ENCODE measurements at places on chromosomes 4 and X. TPM values are rescaled to one million over a fixed set of nuclear protein-coding genes. Genes with fewer than 3 reads are reported as not detected.

DNA sequence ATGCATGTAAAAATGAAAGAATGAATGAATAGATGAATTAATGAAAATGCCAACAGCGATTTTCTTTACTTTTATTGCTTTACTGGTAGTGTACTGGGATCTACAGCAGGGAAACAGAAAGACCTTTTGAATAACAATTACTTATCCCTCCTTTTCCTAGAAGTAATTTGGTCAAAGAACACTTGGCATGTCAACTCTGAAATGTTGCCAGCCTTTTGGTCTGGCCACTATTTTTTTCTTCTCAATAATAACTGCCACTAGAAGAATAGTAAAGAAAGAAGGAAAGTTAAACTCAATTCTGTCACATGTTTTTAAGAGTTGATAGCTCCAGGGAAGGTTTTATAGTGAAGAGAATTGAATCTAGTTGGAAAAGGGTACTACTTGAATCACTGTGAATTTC lies 52.9 kb downstream of the EPHA5 start:
- no peak for DNase-seq

- DNase-seq, result no peak
Observed at GRCh38 chr4:158010361-158010760, 162.5 kb downstream of the GASK1B start.

DNA sequence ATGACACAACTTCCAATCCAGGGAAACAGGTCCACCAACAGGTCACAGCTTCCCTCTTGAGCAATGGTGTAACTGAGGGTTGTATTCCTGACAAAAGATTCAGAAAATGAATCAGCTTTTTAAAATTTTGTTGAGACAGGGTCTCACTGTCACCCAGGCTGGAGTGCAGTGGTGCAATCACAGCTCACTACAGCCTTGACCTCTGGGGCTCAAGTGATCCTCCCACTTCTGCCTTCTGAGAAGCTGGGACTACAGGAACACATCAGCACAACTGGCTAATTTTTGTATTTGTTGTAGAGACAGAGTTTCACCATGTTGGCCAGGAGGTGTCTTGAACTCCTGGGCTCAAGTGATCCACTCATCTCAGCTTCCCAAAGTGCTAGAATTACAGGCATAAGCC lies 43.7 kb downstream of the SAT1 start:
- no peak for DNase-seq

- DNase-seq, result no peak
Observed at GRCh38 chrX:132031867-132032266, 8.8 kb downstream of the STK26 start.

- peak; percentile 47 for DNase-seq
Observed at GRCh38 chr4:113684534-113685091, 76.9 kb downstream of the CAMK2D start.

- no peak for DNase-seq
Observed at GRCh38 chr4:33302321-33302720, 2582.2 kb downstream of the PCDH7 start.

- DNase-seq, result no peak
Observed at GRCh38 chr4:98394134-98394533, 132.9 kb downstream of the RAP1GDS1 start.

DNA sequence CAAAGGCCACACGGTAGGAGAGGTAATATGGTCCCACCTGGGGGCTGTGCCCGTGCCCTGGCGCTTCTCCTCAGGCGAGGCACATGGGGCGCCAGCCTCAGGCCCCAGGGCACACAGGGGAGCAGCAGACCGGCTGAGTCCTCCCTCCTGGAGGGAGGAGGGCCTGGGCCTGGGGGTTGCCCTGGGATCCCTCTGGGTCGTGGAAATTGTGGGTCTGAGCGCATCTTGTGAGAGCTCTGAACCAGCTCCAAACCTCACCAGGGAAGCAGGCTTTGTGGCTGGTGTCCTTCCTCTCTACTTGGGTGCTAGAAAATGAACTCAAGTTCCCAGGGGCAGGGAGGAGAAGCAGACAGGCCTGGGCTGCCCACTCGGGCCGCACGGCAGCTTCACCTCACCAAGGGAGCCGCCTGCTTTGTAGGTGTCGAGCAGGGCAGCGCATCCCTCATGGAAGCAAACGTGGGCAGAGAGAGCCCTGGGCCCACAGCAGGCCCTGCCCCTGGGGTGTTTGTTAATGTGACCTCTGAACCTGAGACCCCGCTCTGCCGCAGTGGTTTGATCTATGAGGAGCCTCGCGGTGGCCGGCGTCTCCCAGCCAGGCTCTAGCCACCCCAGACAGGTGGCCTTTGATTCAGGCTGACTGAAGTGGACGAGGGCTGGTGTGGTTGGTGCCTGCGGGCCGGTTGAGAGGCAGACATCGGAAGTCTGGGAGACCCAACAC lies 10.8 kb downstream of the HTRA3 start:
- no peak for DNase-seq

- DNase-seq, result no peak
Observed at GRCh38 chrX:15674514-15674840, 9.9 kb upstream of the CLTRN start.

DNA sequence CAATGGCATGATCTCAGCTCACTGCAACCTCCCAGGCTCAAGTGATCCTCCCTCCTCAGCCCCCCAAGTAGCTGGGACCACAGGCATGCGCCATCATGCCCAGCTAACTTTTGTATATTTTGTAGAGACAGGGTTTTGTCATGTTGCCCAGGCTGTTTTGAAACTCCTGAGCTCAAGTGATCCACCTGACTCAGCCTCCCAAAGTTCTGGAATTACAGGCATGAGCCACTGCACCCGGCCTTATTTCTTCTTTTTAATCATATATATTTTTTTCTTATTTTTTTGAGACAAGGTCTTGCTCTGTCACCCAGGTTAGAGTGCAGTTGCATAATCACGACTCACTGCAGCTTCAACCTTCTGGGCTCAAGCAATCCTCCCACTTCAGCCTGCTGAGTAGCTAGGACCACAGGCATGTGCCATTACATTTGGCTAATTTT lies 184.0 kb downstream of the TSPAN5 start:
- no peak for DNase-seq

DNA sequence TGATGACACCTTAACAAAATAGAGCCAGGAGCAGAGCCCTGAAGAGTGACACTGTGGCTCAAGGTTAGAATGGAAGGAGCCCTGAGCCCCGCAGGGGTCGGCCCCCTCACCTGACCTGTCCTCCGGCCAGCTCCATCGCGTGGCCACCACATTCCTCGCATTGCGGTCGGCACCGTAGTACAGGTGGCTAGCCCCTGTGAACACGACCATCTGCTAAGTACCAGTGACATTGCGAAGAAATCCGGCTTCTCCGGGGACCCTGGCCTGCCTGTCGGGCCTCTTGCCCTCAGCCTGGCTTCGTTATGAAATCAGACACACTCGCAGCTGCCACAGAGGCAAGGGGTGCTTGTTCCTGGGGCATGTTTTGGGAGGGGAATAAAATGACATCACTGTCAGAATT lies 179.0 kb downstream of the AFAP1 start:
- no peak for DNase-seq

- DNase-seq, result no peak
Observed at GRCh38 chrX:16772460-16772859, 13.8 kb upstream of the TXLNG start.

- no peak for DNase-seq
Observed at GRCh38 chr4:123037804-123038203, 115.4 kb upstream of the NUDT6 start.

DNA sequence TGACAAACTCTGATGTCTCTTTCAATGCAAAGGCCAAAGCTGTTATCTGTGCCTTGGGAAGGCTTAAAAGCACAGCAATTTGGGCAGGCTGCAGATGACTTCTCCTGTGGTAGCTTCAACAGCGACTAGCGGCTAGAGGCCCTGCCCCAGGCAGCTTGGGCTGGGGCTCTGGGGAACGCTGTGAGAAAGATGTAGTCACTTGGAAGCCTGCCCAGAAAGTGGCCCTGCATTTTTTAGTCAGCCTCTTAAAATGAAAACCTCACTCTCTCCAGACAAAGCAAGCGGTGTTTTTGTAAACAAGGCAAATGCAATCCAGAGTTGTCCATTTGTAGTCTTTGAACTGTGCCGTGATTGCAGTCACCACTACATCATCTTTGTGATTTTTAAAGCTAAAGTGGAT lies 27.5 kb downstream of the PCYT1B start:
- no peak for DNase-seq

DNA sequence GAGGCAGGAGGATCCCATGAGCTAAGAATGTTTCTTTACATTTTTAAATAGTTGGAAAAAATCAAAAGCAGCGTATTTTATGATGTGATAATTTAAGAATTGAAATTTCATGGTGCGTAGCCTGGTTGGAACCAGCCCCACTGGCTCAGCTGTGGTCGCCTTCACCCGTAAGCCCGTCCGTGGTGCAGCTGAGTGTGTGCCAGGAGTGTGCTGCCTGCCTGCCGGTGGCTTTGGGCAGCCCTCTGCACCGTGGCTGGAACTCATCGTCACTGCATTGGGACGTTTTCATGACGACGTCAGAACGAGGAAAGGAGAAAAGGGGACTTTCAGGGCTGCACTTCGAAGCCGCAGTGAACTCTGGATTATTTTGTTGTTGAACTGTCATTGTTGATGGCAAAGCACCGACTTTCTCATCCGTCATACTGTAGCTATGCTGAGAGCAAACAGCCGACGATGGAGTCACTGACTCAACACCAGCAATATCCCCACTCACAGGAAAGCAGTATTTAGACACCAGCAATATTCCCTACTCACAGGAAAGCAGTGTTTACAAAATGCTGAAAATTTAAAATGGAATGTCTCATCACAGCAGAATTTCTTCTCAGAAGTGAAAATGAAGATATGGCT lies 35.1 kb downstream of the PCGF3 start:
- DNase-seq, result no peak

The NXF2 gene
- not detected for total RNA-seq

The DCX gene
- not detected for total RNA-seq

The BANK1 gene
- 0.17 TPM for total RNA-seq

The SPANXD gene
- total RNA-seq, result not detected

The USP17L15 gene
- total RNA-seq, result not detected

The DRP2 gene
- not detected for total RNA-seq

The HHIP gene
- total RNA-seq, result 12.7 TPM

The AWAT2 gene
- total RNA-seq, result not detected
